Activated CD4-positive, alpha-beta memory T cell treated with anti-CD3 and anti-CD28 coated beads for 36 hours (primary cell): ENCODE measurements at places on chromosomes 7 and 10. TPM values are rescaled to one million over a fixed set of nuclear protein-coding genes. Genes with fewer than 3 reads are reported as not detected.

DNA sequence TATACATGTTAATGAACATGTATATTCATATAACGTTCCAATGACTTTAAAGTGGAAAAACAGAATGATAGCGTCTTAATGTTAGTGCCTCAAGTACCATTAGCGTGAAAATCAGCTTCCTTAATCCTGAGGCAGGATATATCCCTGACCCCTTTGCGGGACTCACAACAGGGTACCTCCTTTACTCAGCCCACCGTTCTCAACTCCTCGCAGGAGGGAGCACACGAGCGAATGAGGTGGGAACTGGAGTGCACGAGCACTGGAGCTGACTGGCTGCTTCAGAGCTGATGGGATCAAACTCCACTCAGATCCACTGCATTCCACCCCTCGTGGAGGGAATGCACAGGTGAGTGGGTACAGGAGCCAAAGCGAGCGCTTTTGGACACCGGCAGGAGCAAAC is 36.1 kb downstream of the AVL9 start:
- DNase-seq: no peak

GRCh38 chr7:27709137-27710075 is 30.6 kb upstream of the TAX1BP1 start:
- no peak for DNase-seq

DNA sequence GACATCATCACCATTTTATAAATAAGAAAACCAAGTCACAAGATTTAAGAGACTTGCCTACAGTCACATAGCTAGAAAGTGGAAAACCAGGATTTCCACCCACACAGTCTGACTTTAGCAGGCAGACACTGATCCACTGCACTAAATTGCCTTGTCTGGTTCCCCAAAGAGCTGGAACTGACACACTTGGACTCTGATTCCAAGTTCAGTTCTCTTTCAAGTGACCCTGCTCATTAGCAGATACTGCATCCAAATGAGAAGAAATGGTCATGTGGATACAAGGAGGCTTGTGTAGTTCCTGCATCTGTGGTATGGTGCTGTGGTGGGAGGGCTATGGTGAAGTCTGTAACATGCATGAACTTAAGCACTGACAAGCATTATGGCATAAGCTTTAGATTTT is 180.1 kb upstream of the MKLN1 start:
- DNase-seq: no peak

DNA sequence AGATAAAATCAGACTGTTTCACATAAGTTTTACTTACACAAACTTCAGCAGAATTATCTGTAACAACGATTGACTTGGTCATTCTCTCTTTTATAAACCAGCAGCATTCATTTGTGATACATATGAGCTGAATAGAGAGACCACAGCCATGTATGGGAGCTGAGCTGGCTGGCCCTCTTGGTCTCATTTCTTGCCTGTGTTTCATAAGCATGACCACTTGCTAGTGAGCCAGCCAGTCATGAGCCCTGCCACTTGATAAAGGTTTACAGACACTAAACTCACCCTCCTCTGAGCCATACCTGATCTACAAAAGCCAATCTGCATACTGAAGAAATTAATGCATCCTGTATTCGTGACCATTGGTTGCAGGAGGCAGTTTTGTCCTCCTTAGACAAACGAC is 82.1 kb downstream of the PKD1L1 start:
- no peak for DNase-seq

GRCh38 chr10:101578803-101579515 is 9.1 kb downstream of the POLL start:
- no peak for DNase-seq

The FRMD4A gene
- 1.7 TPM for total RNA-seq

The GHRHR gene
- total RNA-seq: not detected
